Left ventricle myocardium inferior (tissue), 1 donor: ENCODE measurements at places on chromosomes 6 and 20. TPM values are rescaled to one million over a fixed set of nuclear protein-coding genes. Genes with fewer than 3 reads are reported as not detected.

Gene TULP4
- 111 TPM for total RNA-seq

Gene RPS6KA2
- 77.2 TPM for total RNA-seq

Gene SULF2
- 40.7 TPM for total RNA-seq

GRCh38 chr6:149213829-149214228 lies 103.7 kb upstream of the TAB2 start:
- DNase-seq, result no peak

- no peak for DNase-seq
Measured at GRCh38 chr20:62543470-62544302, 67.9 kb upstream of the GATA5 start.

Gene E2F3
- 6.7 TPM for total RNA-seq

- DNase-seq, result no peak
Measured at GRCh38 chr20:40414843-40415615, 274.0 kb downstream of the MAFB start.

DNA sequence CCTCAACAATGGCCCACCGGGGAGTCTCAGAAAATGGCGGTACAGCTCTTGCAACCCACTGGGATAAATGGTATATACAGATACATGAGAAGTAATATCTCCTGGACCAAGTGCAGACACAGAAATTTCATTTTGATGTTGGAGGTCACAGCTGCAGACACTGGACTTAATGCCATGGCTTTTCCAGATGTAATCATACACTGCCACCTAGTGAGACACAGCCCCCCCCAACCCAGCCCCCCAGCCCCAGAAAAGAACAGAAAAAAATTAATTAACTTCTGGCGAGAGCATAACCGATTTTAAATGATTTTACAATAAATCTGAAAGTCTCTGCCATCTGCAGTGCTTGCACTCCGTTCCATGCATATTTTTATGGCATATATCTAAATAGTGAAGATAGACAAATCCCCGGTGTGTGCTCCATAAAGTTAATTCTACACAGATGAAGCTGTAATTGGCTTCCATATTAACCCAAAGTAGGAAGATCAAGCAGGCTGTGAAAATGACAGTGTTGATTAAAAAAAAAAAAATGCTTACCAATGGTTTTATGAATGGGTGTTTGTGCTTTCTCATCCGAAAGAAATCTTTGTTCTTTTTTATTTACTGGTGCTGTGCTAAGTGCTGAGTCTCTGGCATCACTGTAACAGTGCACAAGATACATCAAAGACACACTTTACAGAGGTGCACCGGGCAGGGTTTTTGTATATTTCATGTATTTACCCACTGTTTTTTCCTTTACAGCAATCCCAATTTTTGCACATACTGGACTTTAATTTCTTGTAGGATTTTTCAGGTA lies 804.1 kb downstream of the TFAP2A start:
- no peak for DNase-seq

DNA sequence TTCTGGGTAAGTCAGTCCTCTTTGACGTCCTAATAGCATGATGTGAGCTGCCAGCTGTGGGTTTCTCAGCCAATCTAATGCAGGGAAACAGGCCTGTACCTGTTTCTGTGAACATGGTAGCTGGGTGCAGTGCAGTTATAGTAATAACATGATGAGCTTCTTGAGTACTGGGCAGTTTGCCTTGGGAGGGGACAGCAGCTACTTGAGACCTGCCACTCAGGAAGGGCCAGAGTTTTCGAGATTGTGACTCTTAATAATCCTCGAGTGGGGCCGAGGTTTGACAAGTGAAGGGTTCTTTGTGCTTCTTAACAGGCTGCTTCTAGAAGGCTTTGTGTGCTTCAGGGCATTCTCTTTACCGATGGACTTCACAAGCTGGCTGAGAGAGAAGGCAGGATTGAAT lies 180.1 kb downstream of the JARID2 start:
- no peak for DNase-seq

Gene HMGCLL1
- total RNA-seq, result 1.2 TPM

- no peak for DNase-seq
Measured at GRCh38 chr20:63148696-63149095, 67.2 kb downstream of the YTHDF1 start.

Gene HNF4A
- not detected for total RNA-seq

- DNase-seq, result no peak
Measured at GRCh38 chr6:33759887-33760629, 13.4 kb upstream of the IP6K3 start.

- no peak for DNase-seq
Measured at GRCh38 chr20:56427797-56428196, 15.7 kb downstream of the CASS4 start.

Gene LY6G5B
- 4.4 TPM for total RNA-seq

- DNase-seq, result no peak
Measured at GRCh38 chr6:147841547-147842148, 333.2 kb downstream of the SAMD5 start.

Gene ZMYND8
- 37.9 TPM for total RNA-seq

DNA sequence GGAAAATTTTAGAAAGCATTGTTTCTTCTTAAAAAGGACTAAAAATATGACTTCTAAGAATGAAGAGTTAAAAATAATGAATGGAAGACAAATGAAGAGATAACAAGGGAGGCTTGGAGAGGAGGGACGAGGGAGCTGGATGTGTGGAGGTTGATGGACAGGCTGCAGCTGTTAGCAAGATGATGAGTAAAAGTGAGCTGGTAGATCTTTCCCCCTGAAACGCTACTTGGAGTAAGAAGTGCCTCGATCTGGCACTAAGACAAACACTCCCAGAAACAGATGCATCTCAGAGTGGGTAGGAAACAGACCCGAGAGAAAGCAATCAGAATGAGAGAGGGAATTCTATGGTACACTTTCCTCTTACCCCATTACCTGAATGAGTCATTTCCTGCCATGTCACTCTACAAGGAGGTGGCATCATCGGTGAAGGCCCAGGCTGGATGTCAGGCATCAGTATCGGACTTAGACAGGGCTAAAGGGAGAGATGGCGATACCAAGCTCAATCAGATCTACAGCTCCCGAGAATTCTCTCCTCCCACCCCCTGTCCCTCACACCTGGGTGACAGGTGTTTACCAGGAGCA lies 154.1 kb upstream of the BMP2 start:
- no peak for DNase-seq

- no peak for DNase-seq
Measured at GRCh38 chr20:61638802-61639585, 386.9 kb downstream of the CDH4 start.

DNA sequence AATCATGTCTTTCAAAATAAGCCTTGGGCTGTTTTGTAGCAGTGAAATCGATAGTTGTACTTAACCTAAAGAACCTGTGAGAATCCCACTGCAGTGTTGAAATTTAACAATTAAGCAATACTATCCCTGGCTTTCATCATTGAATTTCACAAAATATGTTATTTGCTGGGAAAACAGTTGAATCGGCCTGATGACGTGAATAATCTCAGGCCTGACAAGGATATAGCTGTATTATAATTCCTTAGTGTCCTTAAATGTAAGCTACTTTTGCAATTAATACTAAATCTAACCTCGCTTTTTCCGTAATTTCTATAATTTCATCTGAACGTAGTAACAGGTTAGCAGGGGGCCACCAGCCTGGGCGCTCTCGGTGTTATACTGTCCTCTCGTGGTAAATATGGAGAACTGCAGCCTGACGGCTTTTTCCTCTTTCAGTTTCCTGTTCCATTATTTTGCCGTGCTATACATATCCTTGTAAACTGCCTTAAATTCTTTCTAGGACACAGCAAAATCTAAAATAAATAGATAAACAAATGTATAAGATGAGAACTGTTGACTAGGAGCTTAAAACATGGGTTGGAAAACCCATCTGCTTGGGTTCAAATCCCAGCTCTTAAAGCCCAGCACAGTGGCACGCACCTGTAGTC lies 24.0 kb downstream of the MTFR2 start:
- peak; percentile 27 for DNase-seq

DNA sequence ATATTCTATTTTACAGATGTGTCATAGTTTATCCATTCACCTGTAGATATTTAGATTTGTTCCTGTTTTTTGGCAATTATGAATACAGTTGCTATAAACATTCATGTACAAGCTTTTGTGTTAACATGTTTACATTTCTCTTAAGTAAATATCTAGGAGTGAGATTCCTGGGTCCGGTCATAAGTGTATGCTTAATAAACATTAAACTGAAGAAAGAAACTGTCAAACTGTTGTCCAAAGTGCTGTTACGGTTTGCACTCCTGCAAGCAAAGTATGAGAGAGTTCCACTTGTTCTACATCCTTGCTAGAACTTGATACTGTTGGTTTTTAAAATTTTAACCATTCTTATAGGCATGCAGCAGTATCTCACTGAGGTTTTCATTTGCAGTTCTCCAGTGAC lies 138.6 kb downstream of the RALGAPA2 start:
- no peak for DNase-seq

DNA sequence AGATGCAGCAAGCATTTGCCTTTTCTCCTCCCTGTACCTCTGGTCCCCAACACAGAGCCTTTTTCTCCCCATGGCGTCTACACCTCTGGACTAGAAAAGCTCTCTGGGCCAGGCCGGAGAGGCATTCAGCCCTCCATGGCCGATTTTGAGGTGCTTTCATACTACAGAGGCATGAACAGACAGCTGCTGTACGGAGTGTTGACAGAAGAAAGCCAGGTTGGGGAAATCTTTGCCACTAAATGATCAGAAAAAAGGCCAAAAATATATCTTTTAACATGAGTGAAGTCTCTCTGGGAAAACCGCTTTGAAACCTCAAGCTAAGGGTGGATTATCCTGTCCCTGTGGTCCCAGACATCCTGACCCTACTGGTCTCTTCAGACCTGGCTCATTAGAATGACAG lies 94.0 kb downstream of the TMEM170B start:
- DNase-seq, result no peak

DNA sequence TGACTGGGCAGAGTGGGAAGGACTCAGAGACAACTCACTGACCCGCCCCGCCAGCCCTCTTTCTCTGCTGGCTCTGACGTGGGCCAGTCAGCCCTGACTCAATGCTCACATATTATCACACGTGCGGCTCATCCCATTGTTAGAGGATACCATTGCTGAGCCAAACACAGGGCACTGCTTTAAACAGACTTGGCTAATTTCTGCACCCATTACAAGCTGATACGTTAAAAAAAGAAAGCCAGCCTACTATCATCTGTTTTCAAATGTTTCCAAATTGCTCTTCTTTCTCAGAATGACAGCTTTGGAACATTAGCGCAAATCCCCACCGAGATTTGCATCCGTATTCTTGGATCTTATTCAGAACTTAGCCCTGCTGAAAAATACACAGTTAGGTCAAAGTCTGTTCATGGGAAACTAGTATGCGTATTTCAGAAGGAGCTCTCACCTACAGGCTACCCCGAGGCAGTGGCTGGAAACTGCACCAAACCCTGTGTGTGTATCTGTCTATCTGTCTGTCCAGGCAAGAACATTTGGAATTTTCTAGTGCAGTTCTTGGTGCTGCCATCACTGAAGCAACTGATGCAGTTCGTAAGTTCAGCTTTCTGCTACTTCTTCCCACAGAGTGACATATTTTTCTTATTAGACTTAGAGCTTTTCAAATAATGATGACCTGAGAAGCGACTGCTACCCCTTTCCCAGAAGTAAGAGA lies 32.8 kb downstream of the RAMACL start:
- peak; percentile 50 for DNase-seq

Gene GGTLC1
- total RNA-seq, result not detected

- no peak for DNase-seq
Measured at GRCh38 chr6:45415788-45416518, 38.2 kb upstream of the SUPT3H start.
